ENCODE measurements at places on chromosomes 16 and 17.

DNA sequence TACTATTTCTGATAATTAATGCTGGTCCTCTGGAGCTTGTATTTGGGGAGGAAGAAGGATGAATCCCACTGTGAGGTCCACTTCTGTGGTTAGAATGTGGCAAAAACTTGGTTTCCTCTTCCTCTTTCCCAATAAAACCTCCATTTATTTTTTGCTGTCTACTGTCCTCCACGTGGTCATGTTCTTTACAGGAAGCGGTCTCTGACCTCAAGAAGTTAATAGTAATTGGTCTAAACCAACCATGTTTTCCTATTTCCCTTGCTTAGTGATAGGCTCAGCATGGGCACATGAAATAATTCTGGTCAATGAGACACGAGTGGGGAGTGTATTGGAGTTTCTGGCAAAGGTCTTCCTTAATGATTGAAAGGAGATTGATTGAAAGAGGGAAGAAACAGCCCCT is 33.9 kb downstream of the CHP2 start:
- no peak for DNase-seq

GRCh38 chr16:54347961-54348360 is 61.4 kb upstream of the IRX3 start:
- DNase-seq = no peak

DNA sequence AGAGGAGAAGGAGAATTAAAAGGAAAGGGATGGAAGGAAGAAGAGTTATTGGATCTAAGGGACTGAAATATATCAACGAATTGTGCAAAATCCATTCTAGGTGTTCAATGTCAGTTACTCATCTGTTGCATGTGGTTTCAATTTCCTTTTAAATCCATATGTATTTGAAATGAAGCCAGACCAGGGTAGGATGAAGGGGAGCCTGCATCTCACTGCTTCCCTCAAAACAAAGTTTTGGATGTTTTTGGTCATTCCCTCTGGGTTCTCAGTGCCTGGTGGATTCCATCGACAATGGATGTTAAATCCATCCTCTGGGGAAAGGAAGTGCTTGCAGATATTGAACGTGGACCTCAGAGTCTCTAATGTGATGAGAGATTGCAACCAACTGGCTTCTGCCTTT is 103.5 kb upstream of the XYLT1 start:
- no peak for DNase-seq

- DNase-seq = no peak
Measured at GRCh38 chr17:49123061-49123460, 9.5 kb upstream of the B4GALNT2 start.

GRCh38 chr16:76386784-76387183 is 109.6 kb downstream of the CNTNAP4 start:
- DNase-seq = no peak

DNA sequence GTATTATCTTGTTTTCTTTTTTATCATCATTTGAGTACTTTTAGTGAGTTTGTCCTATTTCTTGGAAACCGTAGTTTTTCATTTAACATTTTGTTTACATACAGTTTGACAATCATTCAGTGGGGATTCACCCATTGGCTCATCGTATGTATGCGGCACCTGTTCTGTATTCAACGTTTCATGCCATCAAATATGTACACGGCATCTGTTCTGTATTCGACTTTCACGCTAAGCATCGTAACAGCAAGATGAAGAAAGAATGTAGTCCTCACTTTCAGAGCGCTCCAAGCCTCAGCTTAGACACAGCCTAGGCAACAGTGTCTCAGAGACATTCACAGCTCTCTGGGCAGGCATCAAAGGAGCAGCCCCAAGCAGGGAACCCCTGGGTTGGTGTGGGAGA is 177.2 kb upstream of the CHMP6 start:
- no peak for DNase-seq

DNA sequence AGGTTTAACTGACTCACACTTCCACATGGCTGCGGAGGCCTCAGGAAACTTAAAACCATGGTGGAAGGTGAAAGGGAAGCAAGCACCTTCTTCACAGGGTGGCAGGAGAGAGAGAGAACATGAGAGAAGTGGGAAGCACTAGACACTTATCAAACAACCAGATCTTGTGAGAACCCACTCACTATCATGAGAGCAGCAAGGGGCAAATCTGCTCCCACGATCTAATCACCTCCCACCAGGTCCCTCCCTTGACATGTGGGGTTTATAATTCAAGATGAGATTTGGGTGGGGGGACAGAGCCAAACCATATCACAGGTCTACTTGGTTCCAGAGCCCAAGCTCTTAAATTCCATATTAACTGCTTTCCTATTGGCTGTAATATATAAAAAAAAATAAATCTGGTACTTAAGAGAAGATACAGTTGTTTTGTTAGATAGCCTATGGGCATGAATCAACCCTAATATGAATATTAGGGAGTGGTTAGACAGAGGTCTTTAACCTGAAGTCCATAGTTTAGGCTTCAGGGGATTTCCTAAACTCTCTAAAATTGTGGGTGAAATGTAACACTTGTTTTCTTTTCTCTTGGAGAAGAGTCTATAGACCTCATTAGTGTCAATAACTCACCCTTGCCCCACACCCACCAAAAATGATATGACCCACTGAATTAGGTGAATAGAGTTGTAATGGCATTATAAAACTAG is 56.7 kb downstream of the SKAP1 start:
- DNase-seq = no peak

- DNase-seq = peak; percentile 95
Measured at GRCh38 chr17:42517516-42517915, 18.5 kb upstream of the NAGLU start.

DNA sequence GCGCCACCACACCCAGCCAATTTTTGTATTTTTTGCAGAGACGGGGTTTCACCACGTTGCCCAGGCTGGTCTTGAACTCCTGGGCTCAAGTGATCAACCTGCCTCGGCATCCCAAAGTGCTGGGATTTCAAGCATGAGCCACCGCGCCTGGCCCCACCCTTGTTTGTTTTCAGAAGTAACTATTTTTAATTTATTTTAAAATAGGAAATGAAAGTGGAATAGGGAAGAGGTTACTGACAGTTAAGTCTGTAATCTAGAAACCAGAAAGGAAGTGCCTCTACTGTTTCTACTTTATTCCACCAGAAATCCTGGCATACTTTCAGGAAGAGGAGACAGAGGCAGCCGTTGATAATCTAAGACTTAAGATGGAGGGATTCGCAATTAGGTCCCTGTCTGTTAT is 225.6 kb downstream of the TANC2 start:
- no peak for DNase-seq

- no peak for DNase-seq
Measured at GRCh38 chr17:7156342-7156940, 22.7 kb downstream of the ASGR1 start.

- DNase-seq = no peak
Measured at GRCh38 chr17:66945147-66945835, 19.2 kb upstream of the CACNG4 start.

DNA sequence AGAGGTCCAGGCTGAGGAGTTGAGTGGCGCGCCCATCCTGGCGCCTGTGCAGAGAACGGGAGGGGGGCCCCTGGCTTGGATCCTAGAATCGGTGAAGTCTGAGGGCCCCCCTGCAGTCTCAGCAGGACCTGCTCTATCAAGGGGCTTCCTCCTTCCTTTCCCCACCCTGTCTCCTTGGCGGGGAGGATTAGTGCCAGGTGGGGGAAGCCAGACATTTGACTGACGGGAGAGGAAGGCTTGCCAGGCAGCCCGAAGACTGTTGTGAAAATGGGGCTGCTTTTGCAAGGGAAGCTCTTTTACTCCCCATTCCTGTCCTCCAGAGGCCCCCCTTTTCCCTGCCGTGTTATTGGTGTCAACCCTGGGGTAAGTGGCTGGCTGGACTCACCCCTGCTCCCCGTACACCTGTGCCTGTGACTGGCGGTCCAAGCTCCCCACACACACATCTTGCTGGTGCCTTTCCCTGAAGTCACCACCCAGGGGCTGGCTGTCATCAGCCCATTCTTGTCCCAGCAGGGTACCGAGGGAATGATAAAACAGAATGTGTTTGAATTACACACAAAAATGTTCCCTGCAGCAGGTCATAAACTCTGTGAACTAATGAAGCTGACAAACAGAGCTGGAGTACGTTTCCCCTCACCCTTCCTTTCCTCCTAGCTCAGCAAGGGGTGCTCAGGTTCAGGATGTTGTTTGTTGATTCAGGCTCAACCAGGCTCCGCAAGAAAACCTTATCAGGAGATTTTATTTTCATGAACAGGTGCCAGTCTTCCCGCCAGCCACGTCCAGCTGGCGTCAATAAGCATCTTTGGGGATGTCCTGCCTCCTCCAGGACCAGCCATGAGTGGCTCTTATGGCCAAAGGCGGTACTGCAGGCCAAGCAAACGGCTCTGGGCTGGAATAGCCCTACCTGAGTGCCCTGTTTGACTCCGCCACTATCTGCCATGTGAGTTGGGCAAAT is 4.4 kb upstream of the ARMC7 start:
- DNase-seq = peak; percentile 73

DNA sequence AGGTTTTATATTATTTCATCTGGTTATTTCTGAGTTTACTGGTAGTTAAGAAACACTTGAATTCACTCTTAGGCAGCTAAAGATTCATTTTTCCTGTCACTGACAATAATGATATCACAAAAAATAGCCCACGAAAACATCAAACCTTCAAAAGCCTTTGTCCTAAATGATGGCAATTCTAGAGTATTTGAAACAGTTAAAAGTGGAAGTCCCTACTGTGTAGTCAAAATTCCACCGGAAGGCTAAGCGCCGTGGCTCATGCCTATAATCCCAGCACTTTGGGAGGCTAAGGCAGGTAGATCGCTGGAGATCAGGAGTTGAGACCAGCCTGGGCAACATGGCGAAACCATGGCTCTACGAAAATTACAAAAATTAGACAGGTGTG is 103.5 kb downstream of the HIC1 start:
- no peak for DNase-seq

- DNase-seq = no peak
Measured at GRCh38 chr17:27889711-27890251, 3.4 kb downstream of the LYRM9 start.

DNA sequence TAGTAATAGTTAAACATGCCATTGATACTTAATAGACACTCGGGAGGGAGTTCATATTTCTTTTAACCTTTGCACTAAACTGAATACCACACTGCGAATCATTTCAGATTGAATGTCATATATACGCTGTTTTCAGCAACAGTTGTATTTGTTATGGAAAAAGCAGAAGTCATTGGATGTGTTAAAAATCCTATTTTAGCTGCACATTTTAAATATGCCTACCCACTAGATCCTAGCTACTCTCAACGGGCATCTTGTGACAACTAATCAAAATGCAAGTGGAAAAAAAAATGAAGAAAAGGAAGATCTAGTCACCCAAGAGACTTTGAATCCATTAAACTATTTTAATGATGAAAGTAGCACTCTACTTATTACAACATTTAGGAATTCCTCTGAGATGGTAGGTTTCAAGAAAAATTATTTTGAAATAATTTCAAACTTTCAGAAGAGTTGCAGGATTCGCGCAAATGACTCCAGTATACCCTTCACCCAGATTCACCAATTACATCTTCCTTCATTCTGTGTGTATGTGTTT is 51.4 kb upstream of the MNT start:
- DNase-seq = no peak
